ENCODE measurements at places on chromosomes 12 and 14.

DNA sequence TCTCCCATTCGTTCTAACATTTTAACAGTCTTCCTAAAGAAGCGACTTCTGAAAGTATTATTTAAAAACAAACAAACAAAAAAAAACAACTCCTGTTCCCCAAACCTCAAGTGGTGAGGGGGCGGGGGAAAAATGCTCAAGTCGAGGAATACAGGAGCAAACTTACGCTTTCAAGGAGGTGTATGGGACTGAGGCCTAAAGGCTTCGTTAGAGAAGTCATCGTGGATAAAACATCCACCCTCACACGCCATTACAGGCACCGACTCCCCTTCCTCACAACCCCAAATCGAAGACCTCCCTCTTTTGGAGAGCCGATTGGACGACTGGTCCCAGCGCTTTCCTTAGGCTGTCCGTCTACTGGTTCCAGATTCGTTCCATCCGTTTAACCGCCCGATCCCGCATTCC, 693 bp downstream of the CBX5 start:
- DNase-seq: no peak

DNA sequence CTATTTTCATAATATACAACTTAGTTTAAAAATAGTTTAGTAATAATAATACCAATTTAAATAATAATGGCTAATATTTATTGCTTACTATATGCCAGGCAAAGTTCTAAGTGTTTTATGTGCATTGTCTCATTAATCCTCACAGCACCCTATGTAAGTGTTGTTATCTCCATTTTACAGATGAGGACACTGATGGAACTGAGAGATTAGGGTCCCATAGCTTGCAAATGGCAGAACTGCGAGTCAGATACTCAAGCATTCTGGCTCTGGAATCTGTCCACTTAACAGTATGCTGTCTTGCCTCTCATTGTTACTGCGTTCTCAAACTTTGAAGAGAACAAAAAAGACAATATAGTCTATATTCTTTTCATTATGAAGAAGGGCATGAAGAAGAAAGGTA, 19.0 kb downstream of the AP5M1 start:
- no peak for DNase-seq

GRCh38 chr12:50052964-50053363, 4.4 kb upstream of the ASIC1 start:
- no peak for DNase-seq

DNA sequence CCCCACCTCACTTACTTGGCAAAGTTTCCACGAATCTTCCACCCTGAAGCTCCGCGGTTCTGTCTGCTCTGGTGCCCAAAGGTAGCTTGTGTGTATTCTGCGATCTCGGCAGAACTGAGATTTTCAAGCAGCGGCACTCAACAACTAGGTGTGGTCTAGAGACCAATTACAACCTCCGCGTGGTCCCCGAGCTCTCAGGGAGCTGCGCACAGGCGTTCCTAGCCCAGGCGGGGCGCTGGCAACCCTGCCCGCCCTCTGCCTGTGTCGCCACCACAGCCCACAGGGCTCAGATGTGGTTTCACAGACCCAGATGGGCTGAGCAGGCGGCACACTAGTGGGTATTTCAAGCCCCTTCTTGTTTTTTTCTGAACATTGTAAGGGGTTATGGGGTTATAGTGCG, 1.5 kb upstream of the DIABLO start:
- no peak for DNase-seq

DNA sequence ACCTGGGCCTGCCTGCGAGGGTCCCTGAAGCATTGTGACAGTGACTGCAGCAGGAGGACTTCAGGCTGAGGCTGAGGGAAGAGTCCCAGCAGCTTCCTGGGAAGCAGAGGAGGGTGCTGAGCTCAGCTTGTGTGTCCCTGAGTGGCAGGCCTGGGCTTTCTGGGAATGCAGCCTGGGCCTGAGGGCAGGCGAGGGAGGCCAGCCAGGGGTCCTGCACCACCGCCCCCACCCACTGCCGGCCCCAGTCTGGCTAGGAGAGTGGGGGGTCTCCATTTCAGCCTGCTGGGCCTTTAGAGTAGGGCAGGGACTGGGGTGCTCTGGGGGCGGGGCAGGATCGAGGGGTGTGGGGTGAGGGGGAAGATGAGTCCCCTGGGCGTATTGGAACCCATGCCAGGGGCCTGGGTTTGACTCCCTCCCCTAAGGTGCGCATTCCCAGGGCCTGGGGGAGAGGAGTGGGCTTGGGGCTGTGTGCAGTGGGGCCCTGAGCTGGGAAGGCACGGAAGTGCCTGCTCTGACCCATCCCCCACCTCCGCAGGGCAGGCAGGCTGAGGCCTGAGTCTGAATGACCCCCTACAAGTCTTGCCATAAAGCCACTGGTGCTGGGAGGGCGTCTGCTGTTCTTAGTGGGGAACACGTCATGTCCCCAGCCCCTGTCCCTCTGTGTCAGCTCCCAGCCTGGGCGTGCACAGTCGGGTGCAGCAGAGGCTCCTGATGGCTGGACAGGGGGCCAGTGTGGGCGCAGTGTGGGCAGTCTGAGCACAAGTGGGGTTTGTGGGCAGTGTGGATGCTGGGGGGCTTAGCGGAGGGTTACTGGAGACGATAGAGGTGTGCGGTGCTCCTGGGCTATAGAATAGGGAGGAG, 46.4 kb downstream of the KRT80 start:
- DNase-seq: peak; percentile 72
